ENCODE measurements at places on chromosomes 6 and 20. TPM values are rescaled to one million over a fixed set of nuclear protein-coding genes. Genes with fewer than 3 reads are reported as not detected.

- no peaks in the 10 kb centered on the region for H3K36me3 ChIP-seq
- DNase-seq: no peak
- no peaks in the 10 kb centered on the region for H3K4me1 ChIP-seq
These were observed 19.6 kb downstream of the SOBP start for GRCh38 chr6:107509506-107509905.

- no peaks in the 10 kb centered on the region for H3K27me3 ChIP-seq
- DNase-seq: no peak
- no peak overlapping the region for H3K27ac ChIP-seq
- H3K4me1 ChIP-seq: peaks cover 10% of the 10 kb centered on the region
- H3K4me3 ChIP-seq: no peak overlapping the region
These were observed 72.4 kb downstream of the SHLD1 start for GRCh38 chr20:5822569-5822968.

DNA sequence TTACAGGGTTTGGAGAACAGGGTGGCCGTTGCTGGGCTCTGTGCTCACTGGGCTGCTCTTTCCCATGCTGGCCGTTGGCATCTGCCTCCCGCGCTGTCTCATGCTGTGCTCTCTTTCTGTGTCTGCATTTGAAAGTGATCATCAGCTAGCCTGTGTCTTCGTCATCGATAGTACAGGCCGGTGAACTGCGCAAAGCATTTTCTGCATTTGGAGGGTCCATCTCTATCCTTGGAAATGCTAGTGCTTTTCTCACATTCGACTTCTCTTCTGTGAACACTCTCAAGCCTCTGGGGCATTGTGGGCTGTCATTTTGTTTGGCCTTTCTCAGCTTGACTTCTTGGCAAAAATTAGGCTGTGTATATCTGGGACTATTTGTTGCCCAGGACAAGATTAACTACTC is 6.8 kb upstream of the SNHG17 start:
- no peak overlapping the region for H3K27ac ChIP-seq
- H3K4me3 ChIP-seq: no peak overlapping the region
- no peaks in the 10 kb centered on the region for H3K36me3 ChIP-seq
- H3K4me1 ChIP-seq: peaks cover 10% of the 10 kb centered on the region
- peaks cover 10% of the 10 kb centered on the region for H3K27me3 ChIP-seq

DNA sequence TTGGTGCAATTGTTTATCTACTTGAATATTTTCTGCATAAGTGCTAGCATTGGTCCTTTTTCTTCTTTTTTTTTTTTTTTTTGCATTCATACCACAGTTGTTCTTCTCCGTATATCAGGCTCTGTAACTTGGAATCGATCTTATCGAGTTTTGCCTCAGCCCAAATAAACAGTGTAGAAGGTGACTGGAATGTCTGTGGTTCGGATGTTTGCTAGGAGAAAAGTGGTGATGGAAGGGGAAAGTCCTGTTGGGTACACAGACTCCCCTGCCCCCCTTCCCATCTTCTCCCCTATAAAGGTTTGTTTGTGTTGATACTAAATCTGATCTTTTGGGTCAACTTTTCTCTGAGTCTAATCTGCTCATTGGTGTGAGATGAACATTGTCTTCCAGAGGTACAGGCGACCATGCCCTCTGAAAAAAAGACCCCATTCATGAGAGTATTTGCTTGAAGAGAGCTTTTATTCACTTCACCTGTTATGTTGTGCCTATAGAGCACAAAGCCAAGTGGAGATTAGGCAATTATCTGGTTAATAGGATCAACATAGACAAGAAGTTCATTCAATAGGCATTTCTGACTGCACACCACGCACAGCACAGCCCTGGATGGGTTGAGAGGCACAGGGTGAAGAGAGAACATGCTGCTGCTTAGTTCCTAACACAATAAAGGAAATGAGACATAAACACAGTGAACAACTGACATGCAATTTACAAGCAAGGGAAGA is 620.0 kb downstream of the PKHD1 start:
- H3K4me1 ChIP-seq: no peaks in the 10 kb centered on the region
- H3K27me3 ChIP-seq: no peaks in the 10 kb centered on the region
- H3K4me3 ChIP-seq: no peak overlapping the region
- no peak for DNase-seq

DNA sequence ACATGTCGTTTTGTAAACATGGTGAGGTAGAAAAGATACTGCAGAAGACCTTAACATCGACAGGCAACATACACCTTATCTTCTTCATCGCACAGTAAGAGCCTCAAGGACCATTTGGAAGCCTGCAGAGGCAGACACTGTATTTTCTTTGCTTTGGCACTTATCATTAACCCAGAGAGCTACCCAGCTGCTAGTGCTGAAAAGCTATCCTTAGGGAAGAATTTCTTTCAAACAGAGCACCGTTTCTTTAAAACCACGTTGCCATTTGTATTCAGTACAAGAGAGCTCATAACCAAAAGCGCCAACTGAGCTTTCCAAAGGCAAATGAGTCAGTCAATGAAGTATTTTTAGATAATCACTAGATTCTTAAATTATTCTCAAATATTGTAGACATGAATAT is 306.6 kb downstream of the EPM2A start:
- H3K27ac ChIP-seq: no peak overlapping the region
- H3K36me3 ChIP-seq: no peaks in the 10 kb centered on the region
- no peak overlapping the region for H3K4me3 ChIP-seq
- no peaks in the 10 kb centered on the region for H3K27me3 ChIP-seq
- DNase-seq: no peak
- H3K4me1 ChIP-seq: no peaks in the 10 kb centered on the region

Gene UBD
- 0.40 TPM for total RNA-seq

DNA sequence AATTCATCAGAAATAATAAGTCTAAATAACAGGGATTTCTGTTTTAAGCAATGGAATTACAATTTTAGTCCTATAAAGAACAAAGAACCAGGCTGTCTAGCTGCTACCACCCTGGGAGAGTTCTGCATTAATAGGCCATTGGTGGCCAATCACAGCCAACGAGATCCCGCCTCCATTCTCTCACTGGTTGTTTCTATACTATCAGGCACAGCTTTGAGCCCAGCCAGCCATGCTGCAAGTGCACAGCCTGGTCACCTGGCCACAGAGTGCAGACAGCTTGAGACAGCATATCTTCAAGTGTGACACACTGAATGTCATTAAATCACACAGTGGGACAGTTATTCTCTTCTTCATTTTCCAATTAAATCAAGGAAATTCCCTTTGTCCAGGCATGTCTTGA is 16.1 kb upstream of the RAB22A start:
- DNase-seq: no peak
- H3K36me3 ChIP-seq: peaks cover 7% of the 10 kb centered on the region
- H3K4me1 ChIP-seq: peaks cover 5% of the 10 kb centered on the region
- H3K4me3 ChIP-seq: no peak overlapping the region
- H3K27ac ChIP-seq: no peak overlapping the region
- H3K27me3 ChIP-seq: no peaks in the 10 kb centered on the region

Gene TMEM170B
- 0.48 TPM for total RNA-seq

GRCh38 chr6:153031335-153031955 is 28.9 kb upstream of the MTRF1L start:
- no peak overlapping the region for H3K4me3 ChIP-seq
- DNase-seq: no peak
- H3K27ac ChIP-seq: no peak overlapping the region
- peaks cover 27% of the 10 kb centered on the region for H3K27me3 ChIP-seq
- H3K36me3 ChIP-seq: no peaks in the 10 kb centered on the region
- no peaks in the 10 kb centered on the region for H3K4me1 ChIP-seq

Gene SNAP91
- not detected for total RNA-seq

GRCh38 chr20:9637889-9638288 is 123.5 kb downstream of the LAMP5 start:
- H3K27ac ChIP-seq: no peak overlapping the region
- H3K27me3 ChIP-seq: no peaks in the 10 kb centered on the region
- no peak overlapping the region for H3K4me3 ChIP-seq
- no peak for DNase-seq
- no peaks in the 10 kb centered on the region for H3K36me3 ChIP-seq
- H3K4me1 ChIP-seq: no peaks in the 10 kb centered on the region

DNA sequence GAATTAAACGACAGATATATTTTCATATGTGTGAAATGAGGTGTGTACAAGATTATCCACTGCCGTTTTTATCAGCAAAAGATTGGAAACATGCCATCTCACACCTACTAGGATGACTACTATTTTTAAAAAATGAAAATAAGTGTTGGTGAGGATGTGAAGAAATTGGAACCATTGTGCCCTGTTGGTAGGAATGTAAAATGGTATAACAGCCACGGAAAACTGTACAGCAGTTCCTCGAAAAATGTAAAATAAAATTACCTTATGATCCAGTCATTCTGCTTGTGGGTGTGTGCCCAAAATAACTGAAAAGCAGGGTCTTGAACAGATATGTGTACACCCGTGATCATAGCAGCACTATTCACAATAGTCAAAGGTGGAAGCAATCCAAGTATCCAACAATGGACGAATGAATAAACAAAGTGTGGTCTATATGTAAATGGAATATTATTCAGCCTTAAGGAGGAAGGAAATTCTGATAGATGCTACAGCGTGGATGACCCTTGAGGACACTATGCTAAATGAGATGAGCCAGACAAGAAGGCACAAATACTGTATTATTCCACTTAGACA is 27.0 kb upstream of the CCN5 start:
- no peak overlapping the region for H3K27ac ChIP-seq
- DNase-seq: no peak
- H3K27me3 ChIP-seq: peaks cover 13% of the 10 kb centered on the region
- H3K4me1 ChIP-seq: no peaks in the 10 kb centered on the region

- DNase-seq: peak; percentile 50
- no peak overlapping the region for H3K4me3 ChIP-seq
- H3K36me3 ChIP-seq: peaks cover 71% of the 10 kb centered on the region
- peaks cover 13% of the 10 kb centered on the region for H3K4me1 ChIP-seq
These were observed 136.3 kb downstream of the ZMYND8 start for GRCh38 chr20:47220161-47220582.

GRCh38 chr6:24357336-24358218 is at the start of gene DCDC2:
Gene DCDC2, minus strand, starts transcription at chr6:24358059. Its CDS starts 309 bp downstream, at chr6:24357750.
- peak; percentile 37 for DNase-seq
- H3K27ac ChIP-seq: no peak within 1 kb of the TSS
- peak within 1 kb of the TSS; percentile 47 for H3K4me3 ChIP-seq
- H3K27me3 ChIP-seq: peaks cover 43% of the 10 kb centered on the region

- no peak for DNase-seq
- no peak overlapping the region for H3K27ac ChIP-seq
- H3K4me1 ChIP-seq: peaks cover 4% of the 10 kb centered on the region
These were observed 9.6 kb downstream of the CLDN20 start for GRCh38 chr6:155273431-155273830.

Gene CLVS2
- not detected for total RNA-seq

DNA sequence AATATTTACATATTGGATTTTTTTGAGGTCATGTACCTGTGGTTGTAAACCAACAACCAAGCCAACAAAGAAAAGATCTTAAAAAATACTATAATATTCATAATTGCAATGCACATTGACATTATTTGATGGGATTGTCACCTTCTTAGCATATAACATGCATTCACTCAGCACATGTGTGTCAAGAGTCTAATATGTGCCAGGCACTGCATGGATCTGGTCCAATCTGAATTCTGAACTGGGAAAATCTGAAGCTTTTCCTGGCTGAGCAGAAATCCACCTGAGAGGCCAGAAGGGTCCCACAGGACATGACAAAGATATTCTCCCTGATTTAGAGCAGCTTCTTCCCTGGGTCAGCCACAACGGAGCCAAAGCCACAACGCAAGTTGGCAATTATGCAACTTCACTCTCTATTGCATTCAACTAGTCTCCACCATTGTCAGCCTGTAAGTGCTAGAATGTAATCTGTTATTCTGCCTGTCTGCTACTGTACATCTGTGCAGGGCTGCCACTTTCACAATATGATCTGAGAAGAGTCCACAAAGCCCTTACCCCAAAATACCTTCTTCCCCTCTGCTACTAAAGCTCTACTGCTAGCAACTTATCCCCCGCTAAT is 17.0 kb upstream of the DDO start:
- no peaks in the 10 kb centered on the region for H3K4me1 ChIP-seq
- no peaks in the 10 kb centered on the region for H3K36me3 ChIP-seq
- DNase-seq: no peak
- no peak overlapping the region for H3K4me3 ChIP-seq
- H3K27ac ChIP-seq: no peak overlapping the region

Gene DDO
- not detected for total RNA-seq

GRCh38 chr6:151747896-151748295 is 59.6 kb upstream of the ESR1 start:
- peaks cover 5% of the 10 kb centered on the region for H3K4me1 ChIP-seq
- no peak overlapping the region for H3K27ac ChIP-seq
- H3K36me3 ChIP-seq: no peaks in the 10 kb centered on the region
- H3K4me3 ChIP-seq: no peak overlapping the region

Gene SLC17A2
- total RNA-seq: not detected

- H3K4me1 ChIP-seq: peaks cover 5% of the 10 kb centered on the region
- H3K27ac ChIP-seq: no peak overlapping the region
- H3K27me3 ChIP-seq: peaks cover 1% of the 10 kb centered on the region
- H3K36me3 ChIP-seq: no peaks in the 10 kb centered on the region
- no peak overlapping the region for H3K4me3 ChIP-seq
These were observed 158.3 kb downstream of the GRM4 start for GRCh38 chr6:33987531-33988021.
